Stimulated activated CD4-positive, alpha-beta T cell treated with anti-CD3 and anti-CD28 coated beads, Interleukin-4, amount 100 ng/mL, for 1 hour (primary cell): ENCODE measurements at places on chromosomes 2 and 18.
A peak's percentile ranks its signal among the peaks of the same experiment; 100 is the strongest.

- DNase-seq: no peak
Measured at GRCh38 chr2:131154647-131155046, 49.5 kb downstream of the PLEKHB2 start.

DNA sequence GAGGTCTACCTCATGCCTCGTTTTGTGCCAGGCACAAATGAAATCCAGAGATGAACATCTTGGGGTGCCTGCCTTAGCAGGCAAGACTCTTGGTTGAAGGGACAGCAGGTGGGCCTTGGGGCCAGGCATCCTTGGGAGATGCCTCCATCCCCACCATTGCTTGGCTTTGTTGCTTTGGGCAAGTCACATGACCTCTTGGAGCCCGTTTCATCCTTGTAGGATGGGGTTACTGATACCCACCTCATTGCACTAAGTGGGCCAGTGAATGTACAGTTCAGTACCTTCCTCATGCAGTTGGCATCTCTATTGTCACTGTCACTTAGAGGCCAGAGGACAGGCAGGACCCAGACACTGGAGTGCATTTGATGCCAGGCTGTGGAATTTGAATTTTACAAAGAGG lies 195.5 kb downstream of the LDLRAD4 start:
- no peak for DNase-seq

- DNase-seq: no peak
Measured at GRCh38 chr2:108268001-108268400, 20.7 kb upstream of the SULT1C2 start.

- DNase-seq: no peak
Measured at GRCh38 chr2:238462782-238463396, 36.2 kb downstream of the ASB1 start.

- DNase-seq: no peak
Measured at GRCh38 chr18:43757273-43757672, 480.0 kb upstream of the SYT4 start.

DNA sequence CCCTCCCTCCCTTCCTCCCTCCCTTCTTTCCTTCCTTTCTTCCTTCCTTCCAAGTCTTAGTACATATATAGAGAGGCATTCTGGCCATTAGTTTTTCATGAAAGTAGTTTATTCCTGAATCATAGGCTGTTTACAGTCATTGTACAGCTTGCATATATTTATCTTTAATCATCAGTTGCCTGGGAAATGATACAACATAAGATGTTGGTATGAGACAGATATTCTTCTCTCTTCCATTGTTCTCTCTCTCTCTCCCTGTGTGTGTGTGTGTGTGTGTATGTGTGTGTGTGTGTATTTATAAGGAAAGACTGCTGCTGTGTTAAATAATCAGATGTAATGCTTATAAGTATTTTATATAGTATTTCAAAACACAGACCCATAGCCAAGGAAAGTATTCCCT lies 289.8 kb upstream of the UBE2E3 start:
- DNase-seq: no peak

- DNase-seq: peak; percentile 32
Measured at GRCh38 chr2:157245846-157246764, 11.4 kb upstream of the GALNT5 start.

DNA sequence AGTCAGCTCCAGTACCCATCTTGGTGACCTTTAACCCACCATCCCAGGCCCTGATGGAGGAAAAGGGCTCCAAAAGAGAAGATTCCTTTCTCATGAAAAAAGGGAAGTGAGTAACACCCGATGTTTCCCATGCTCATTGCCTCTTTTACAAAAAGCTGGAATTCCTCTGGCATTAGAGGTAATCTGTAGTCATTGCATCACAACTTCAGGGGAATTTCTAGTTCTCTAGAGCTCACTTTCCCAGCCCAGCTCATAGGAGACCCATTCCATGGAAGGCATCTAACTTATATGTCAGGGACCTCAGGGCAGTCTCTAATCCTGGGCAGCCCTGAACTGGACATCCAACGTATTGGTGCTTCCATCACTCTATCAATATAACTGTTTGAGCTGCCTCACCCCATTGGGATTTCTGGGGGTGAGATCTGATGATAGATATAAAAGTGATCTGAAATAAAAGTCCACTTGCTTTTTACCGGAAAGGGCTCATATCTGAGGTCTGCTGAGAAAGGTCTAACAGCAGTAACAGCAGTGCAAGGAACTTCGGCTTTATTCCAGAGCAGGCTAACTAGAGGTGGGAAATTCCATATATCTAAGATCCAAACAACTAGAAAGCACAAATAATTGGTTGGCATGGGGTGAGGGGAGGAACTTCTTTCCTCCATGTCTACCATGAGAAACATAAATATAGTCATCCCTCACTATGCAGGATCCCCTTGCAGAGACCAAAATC lies 106.1 kb downstream of the ETAA1 start:
- DNase-seq: no peak

- DNase-seq: no peak
Measured at GRCh38 chr18:75350512-75350839, 77.0 kb downstream of the SMIM21 start.

DNA sequence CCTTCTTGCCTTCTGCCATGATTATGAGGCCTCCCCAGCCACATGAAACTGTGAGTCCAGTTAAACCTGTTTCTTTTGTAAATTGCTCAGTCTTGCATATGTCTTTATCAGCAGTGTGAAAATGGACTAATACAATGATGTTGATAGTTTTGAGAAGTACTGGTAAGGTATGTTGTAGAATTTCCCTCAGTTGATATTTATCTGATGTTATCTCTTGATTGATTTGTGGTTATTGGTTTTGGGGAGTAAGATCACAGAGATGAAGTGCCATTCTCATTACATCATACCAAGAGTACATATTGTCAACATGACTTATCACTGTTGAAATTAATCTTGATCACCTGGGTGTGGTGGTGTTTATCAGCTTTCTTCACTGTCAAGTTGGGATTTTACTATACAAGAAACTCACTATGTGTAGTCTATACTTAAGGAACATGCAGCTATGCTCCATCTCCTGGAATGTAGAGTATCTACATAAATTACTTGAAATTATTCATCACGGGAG lies 5.1 kb upstream of the SPAG16 start:
- DNase-seq: no peak

DNA sequence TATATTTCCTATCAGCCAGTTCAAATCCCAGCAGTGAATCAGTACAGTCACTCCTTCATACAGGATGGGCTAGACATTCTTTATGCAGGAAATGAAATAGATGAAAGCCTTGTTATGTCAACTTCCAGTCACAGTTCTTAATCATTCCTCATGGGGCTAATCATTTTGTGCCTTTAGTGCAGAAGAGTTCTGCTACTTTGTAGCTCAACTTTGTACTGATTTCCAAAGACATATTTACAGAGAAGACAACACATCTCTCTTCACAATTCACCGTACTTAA lies 593.9 kb upstream of the NETO1 start:
- DNase-seq: no peak

DNA sequence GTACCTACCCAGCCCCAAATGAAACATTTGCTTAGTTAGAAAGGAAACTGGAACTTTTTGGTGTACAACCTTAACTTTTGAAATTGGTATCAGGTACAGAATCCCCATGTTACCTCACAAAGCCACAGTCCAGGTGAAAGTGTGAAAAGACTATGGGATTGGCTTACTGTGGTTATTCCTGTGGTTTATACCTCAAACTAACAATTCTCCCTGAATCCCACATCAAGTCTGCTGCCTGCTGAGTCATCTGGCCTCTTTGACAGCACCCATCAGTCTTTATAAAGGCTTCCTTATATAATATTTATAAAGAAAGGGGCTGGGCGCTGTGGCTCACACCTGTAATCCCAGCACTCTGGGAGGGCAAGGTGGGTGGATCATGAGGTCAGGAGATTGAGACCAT lies 164.6 kb downstream of the TMEM247 start:
- DNase-seq: no peak

- DNase-seq: peak; percentile 53
Measured at GRCh38 chr2:110804915-110805314, 72.5 kb downstream of the ACOXL start.

GRCh38 chr2:136141510-136142149 lies 23.7 kb upstream of the CXCR4 start:
- no peak for DNase-seq

- no peak for DNase-seq
Measured at GRCh38 chr2:185785851-185786473, 47.4 kb downstream of the FSIP2 start.

GRCh38 chr18:80244956-80245730 lies 2.2 kb downstream of the PARD6G start:
- no peak for DNase-seq

GRCh38 chr18:75581336-75582131 lies 154.0 kb upstream of the SMIM21 start:
- DNase-seq: no peak

GRCh38 chr2:120344214-120344975 lies 1.5 kb upstream of the INHBB start:
- peak; percentile 11 for DNase-seq

DNA sequence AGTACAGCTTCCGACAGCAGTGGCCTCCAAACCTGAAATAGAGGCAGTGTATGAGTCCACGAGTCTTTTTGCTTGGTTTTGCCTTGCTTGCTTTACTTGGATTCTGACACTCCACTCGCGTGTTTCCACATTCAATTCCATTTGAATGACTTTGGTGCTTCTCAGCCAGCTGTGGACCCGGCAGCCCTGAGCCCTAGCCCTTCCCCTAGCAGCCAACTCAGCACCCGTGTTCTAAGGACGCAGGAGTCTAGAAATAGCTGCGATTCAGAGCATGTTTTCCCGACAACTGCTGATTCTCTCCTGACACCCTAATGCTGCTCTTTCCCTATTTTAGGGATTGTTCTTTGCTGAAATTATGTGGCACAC lies 20.6 kb downstream of the LRRFIP1 start:
- no peak for DNase-seq

- DNase-seq: no peak
Measured at GRCh38 chr18:13982126-13982525, 66.8 kb upstream of the MC2R start.

GRCh38 chr2:25341011-25341727 lies 556 bp downstream of the DNMT3A start:
- peak; percentile 48 for DNase-seq

GRCh38 chr2:127086990-127087790 lies 19.8 kb downstream of the BIN1 start:
- DNase-seq: no peak

DNA sequence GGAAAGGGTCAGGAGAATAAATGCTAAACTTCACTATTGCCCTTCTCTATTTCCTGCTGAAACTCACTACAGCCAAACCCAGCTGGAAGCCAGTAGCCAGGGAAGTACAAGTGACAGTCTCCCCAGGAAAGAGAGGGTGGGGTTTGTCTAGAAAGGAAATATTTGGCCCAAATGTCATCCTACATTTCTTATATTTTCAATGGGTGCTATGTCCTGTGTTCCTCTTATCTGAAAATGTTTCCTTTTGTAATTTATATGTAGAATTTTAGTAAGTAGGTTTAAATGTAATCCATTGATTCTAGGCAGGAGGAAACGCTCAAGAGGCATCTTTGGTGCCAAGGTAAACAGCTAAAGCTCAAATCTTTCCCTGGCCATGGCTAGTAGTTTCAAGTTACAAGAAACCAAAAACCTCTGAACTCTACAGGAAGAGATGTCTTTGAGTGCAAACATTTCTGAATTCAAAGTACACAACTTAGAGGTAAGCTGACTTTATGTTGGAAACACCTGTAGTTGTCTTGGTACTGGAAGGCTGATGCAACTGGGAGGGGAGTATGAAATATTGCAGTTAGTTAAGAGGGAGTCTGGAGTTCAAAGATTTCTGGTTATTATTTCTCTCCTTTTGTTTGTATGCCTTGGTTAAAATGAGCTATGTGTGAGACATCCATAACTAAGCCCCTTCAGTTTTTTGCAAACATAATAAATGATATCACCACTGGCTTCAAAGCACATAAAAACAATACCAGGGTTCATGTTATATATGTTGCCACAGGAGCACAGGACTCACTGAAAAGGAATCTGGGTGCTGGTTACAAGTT lies 356.1 kb upstream of the ZC3H15 start:
- DNase-seq: no peak

DNA sequence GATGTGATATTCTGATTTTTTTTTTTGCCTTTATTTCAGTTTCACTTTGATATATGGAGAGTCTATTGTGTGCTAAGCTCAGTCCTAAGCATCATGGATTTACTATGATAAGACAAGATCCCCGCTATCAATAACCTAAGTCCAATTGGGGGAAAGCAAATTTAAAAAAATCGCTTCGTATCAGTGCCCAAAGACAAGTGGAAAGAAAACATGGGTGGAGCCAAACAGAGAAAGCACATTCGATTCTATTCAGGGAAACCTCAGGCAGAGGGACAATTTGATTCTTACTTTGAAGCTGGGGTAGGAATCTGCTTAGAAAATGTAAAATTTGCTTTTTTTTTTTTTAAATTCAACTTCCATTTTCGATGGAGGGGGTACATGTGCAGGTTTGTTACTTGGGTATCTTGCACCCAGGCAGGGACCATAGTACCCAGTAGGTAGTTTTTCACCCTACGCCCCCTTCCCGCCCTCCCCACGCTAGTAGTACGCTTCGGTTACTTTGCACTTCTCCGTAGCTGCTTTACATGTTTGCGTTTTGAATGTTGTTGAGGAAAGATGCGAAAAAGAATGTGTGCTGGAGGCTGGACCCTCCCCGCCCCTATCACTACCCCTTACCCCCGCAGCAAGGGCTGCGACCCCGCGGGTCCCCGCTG lies 12.4 kb downstream of the KIF5C start:
- no peak for DNase-seq

- DNase-seq: no peak
Measured at GRCh38 chr2:218327451-218328210, 29.0 kb upstream of the CATIP start.

- no peak for DNase-seq
Measured at GRCh38 chr2:83941886-83942285, 517.2 kb downstream of the SUCLG1 start.

- DNase-seq: no peak
Measured at GRCh38 chr2:113160962-113161361, 12.8 kb upstream of the PSD4 start.

- no peak for DNase-seq
Measured at GRCh38 chr2:7566382-7566881, 649.2 kb downstream of the RNF144A start.

- DNase-seq: no peak
Measured at GRCh38 chr2:175442441-175442840, 260.9 kb upstream of the ATP5MC3 start.

DNA sequence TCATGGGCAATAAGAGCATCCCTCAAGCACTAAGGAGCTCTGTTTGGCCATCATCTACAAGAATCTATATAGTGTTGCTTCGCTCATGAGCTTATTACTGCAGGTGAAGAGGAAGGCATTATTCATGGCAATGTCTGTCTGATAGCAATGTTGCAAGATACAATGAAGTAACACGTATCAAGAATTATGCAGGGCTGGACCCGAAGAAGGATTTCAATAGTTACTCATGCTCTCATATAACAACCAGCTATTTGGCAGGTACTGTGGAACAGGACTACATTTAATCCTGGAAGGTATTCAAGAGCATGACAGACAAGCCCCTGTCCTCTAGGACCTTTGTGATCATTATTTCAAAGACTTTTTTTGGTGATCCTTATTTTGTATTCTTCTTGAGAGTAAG lies 109.6 kb downstream of the LAMA3 start:
- DNase-seq: no peak

DNA sequence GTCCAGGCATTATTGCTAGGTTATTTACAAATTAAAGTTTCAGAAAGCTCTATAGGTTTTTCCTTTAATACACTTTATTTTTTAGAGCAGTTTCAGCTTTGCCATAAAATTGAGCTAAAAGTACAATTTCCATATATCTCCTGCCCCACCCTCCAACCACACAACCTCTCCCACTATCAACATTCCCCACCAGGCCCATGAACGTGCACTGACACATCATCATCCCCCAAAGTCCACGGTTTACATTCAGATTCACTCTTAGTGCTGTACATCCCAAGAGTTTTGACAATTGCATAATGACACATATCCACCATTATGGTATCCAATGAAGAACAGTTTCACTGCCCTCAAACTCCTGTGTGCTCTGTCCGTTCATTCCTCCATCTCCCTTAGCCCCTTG lies 139.4 kb downstream of the NBAS start:
- no peak for DNase-seq
